ENCODE measurements at places on chromosomes 11 and 22.

DNA sequence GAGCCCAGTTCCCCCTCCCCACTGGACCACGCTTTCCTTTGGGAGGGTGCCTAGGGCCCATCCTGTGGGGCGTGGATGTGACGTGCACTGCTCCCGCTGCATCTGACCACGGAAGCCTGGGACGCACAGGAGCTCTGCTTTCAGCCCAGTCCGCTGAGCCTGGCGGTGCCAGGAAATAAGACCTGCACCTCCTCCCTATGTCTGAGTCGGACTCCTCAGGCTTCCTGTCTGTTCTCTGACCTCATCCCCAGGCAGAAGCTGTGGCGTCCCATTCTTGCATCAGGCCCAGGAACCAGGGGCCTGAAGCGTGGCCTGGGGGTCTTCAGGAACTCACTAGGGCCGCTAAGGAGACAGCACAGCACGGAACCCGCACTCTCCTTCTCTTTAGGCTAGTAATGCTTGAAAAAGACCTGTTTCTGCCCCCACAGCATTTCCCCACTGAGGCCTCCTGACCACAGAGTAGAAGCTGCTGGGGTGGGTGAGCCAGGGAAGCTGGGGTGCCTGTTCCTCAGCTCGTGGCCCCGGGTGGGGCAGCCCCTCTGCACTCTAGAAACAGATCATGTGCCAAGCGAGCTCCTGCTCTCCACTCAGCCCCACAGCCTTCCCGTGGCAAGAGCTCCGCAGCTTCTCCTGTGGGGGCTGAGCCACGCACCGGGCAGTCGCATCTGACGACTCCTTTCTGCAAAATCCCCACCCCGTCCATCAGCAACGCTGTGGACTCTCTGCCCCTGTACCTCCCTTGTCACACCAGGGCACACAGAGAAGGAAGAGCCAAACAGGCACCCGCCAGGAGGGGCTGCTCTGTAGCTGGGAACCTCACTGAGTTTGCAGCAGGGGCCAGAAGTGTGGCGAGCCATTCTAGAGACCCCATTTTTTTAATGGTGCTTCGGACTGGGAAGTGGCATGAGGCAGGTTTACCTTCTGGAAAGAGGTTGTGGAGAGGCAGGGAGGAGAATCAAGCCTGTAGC lies 22.6 kb downstream of the MOV10L1 start:
- DNase-seq: no peak

GRCh38 chr11:57339328-57339727 lies 1.2 kb downstream of the P2RX3 start:
- no peak for DNase-seq

DNA sequence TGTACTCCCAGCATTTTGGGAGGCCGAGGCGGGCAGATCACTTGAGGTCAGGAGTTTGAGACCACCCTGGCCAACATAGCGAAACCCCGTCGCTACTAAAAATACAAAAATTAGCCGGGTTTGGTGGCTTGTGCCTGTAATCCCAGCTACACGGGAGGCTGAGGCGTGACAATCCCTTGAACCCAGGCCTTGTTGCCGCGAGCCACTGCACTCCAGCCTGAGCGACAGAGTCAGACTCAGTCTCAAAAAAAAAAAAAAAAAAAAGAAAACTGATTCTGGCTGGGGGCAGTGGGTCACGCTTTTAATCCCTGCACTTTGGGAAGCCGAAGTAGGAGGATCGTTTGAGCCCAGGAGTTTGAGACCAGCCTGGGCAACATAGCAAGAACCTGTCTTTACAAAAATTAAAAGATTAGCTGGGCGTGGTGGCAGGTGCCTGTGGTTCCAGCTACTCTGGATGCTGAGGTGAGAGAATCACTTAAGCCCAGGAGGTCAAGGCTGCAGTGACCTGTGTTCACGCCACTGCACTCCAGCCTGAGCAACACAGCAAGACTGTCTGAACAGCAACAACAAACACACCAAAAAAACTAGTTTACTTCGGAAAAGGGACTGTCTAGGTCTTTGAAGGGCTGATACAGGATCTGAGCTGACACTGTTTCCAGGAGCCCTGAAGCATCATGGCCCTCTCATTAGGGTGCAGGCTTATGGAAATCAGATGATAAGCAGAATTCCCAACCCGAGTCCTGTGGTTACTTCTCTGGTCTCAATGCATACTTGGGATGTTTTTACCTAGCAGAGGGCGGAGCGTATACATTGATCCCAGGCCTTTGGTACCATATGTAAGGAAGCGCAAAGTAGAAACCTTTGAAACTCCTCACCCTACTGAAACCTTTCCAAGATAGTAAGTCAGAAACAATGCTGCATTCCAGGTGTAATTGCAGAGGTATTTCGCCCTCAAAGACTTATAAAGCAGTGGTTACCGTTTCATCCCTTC lies 1.8 kb upstream of the CHKB start:
- no peak for DNase-seq

GRCh38 chr22:20027966-20028854 lies 7.3 kb downstream of the TANGO2 start:
- no peak for DNase-seq

DNA sequence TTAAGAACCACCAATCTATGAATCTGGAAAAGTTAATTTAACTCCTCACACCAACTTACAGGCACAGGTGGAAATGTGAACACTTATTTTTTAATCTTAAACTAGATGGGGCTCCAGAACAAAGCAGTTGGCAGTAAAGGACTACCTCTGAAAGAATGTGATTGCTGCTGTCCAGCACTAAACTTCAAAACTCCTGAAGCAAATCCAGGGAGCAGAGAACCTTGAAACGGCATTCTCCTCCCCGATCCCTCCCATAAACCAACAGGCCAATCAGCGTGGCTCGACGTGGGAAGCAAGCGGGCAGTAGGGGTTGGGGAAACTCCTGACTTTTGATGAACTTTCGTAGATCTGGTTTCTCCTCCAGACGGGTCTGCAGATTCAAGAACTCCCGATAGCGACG lies 5.0 kb downstream of the SNX19 start:
- no peak for DNase-seq

All from cerebellum (tissue), 4 donors.